ENCODE measurements at places on chromosomes 5 and 9. TPM values are rescaled to one million over a fixed set of nuclear protein-coding genes. Genes with fewer than 3 reads are reported as not detected.
A peak's percentile ranks its signal among the peaks of the same experiment; 100 is the strongest.

DNA sequence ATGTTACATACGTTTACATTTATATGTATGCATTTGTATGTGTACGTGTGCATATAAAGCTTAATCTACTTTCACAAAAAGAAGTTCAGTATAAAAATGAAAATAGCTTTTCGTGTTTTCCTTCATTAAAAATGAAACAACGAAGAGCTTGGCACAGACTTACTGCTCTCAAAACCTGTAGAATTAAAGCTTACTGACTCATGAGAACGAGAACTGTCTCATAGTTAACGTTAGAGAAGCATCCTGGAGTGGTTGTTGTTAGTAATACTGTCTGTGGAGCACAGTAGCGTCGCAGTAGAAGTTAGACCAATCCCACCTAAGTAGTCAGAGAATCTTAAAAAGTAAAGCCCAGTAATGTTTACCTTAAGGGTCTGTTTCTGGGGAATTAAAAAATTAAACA is 1.3 kb downstream of the MAT2B start:
- DNase-seq = no peak

GRCh38 chr5:118692811-118693342 is 295.5 kb downstream of the DTWD2 start:
- DNase-seq = no peak

GRCh38 chr5:132471151-132471907 is 19.2 kb downstream of the IRF1 start:
- no peak for DNase-seq

Gene CDC20B
- total RNA-seq = not detected

- no peak for DNase-seq
Observed at GRCh38 chr9:78130004-78130403, 98.4 kb upstream of the GNAQ start.

GRCh38 chr9:75964427-75964826 is 74.0 kb downstream of the PCSK5 start:
- peak; percentile 99 for DNase-seq

Gene IL4
- total RNA-seq = not detected

DNA sequence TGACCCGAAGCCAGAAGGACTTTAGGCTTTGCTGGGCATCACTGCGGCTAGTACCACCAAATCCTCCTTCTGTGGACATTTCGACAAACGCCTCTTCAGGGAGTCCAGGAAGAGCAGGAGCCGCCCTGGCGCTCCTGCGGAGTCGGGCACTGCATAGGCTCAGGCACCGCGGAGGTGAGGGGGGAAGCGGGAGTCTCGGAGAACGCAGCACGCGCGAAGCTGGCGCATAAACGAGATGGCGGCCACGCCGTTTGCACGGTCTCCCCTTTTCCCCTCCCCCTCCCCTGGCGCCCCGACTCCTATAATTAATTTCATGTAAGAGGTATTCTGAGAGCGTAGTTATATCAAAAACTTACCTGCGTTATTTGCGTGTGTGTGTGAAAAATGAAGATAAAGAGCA is 137.8 kb upstream of the GAS1 start:
- no peak for DNase-seq

DNA sequence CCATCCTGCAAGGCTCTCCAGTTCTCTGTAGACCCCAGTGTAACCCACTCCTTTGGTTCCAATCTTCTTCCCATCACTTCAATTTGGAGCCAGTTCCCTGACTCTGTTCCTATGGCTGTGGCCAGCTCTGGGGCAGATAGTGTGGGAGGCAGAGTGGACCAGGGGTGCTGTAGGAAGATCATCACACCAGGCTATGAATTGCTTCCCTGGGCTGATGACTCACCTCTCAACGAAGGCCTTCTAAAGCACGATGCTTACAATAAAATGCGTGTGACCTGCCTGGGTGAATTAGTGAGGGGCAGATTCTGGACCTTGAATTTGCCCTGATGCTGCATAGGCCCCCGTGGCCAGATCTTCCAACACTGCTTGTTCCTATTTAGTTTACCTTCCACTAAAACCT is 289.7 kb downstream of the FBXL7 start:
- DNase-seq = no peak

Measured in PC-9 (cell line).